ENCODE measurements at places on chromosomes 1 and 21.

- no peak for DNase-seq
Observed at GRCh38 chr1:81836007-81836626, 35.4 kb downstream of the ADGRL2 start.

DNA sequence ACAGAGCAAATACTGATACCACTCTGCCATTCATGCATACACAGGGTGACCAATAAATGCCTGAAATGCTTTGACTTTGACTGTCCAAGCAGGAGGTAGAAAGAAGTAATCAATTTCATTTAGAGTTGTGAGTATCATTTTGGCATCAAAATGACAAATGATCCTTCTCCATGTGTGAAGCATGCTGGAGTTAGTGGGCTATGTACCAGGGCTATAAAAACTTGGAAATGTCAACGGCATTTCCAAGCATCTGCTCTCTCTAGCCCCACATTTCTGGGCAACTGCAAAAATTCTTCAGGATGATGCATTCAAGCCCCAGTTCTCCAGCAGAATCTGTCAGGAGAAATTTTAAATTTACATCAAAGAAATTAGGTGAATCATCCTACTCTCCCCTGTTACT lies 208.4 kb upstream of the PTBP2 start:
- DNase-seq: no peak

DNA sequence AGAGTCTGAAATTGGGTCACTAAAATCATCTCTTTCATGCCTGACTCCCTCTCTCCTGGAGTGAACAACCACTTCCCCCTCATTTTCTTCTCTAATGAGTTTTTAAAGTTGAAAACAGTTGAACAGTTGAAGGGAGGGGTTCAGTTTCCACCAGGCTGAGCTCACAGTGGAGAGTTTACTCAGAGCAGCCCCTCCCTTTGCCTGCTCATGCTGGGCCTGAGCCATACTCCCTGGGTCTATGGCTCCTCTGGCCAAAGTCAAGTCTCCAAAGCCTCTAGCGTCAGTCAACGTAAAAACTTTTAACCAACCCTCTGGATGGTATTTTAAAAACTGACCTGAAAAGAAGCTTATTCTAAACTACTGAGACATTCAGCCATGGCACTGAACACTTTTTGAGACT lies 100.8 kb upstream of the RNPC3 start:
- no peak for DNase-seq

- no peak for DNase-seq
Observed at GRCh38 chr1:91569411-91570119, 68.9 kb downstream of the CDC7 start.

DNA sequence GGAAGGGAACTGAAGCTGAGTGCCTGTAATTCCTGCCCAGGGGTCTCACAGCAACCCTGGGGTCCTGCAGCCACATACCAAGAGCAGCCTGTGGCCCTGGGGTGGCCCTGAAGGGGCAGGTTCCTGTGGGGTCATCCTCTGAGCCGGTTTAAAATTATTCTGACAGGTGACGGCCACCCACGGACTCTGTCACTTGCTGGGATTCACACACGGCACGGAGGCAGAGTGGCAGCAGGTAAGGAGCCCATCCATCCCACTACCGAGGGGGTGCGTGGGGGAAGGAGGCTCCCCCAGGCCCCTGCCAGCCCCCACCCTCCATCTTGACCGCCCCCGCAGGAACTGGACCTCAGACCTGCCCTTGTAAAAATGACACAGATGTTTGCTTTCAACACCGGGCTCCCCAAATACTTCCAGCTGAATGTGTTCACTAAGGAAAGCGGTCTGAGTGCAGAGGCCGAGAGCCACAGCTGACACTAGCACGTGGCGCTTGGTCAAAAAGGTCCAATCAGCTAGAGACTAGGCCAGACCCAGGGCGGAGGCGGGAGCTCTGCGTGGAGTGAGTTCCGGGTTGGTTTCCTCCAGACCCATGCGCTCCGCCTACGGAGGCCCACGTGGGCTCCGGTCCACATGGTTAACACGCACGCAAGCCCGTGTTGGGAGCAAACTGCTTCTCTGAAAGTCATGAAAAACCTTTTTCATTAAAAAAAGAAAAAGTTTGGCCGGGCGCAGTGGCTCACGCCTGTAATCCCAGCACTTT lies 10.0 kb downstream of the YBEY start:
- DNase-seq: no peak

DNA sequence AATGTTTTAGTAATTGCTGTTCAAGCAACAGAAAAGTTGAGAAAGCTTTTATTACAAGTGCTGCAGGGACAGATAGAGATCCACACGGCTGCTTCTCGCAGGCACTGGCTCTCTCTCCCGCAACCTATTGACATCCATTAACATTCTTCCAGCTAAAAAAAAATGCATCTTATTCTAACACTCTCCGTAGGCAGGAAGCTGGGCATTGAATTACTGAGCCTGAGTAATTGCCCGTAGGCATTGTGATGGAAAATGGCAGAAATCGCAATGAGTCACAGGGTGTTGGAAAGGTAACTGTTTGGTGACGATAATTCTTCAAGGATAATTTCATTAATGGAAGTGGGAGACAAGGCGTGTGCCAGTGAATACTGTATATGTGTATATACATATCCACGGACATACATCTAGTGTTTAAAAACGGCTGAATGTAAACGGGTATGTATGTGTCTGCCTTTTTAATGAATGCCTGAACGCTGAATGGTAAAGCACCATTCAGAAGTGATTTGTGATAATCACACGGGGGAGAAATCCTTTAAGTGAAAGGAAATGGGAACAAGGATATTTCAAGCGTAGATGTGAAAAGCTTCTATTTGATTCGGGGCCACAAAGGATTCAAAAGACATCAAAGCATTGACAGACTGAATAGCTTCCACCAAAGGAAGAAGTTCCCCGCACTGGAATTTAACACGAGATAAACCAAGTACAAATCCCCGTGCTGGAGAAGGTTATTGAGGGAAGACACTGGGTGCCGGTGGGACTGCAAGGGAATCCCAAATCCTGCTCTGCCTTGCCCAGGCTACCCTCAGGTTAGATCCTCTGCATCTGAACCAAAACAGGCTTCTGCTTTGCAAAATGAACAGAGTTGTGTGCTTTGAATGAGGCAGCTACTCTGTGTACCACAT lies 567.2 kb downstream of the NPHP4 start:
- no peak for DNase-seq

DNA sequence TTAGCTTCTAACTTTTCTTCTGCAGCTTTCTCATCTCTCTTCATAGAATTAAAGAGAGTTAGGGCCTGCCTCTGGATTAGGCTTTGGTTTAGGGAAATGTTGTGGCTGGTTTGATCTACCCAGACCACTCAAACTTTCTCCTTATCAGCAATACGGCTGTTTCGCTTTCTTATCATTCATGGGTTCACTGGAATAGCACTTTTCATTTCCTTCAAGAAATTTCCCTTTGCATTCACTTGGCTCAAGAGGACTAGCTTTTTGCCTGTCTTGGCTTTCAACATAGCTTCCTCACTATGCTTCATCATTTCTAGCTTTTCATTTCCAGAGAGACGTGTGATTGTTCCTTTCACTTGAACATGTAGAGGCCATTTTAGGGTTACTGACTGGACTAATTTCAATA lies 59.6 kb downstream of the AKT3 start:
- no peak for DNase-seq

GRCh38 chr1:180243517-180244221 lies 13.6 kb downstream of the LHX4 start:
- DNase-seq: no peak

All from brain pericyte (primary cell).